ENCODE measurements at places on chromosomes 11 and 22. TPM values are rescaled to one million over a fixed set of nuclear protein-coding genes. Genes with fewer than 3 reads are reported as not detected.

The RASGRP2 gene
- total RNA-seq: 3.2 TPM

The BTG4 gene
- not detected for total RNA-seq

GRCh38 chr11:75591966-75592365 lies 29.9 kb downstream of the SERPINH1 start:
- H3K4me3 ChIP-seq: no peak overlapping the region
- peaks cover 9% of the 10 kb centered on the region for H3K4me1 ChIP-seq
- H3K27me3 ChIP-seq: no peaks in the 10 kb centered on the region
- DNase-seq: no peak
- H3K27ac ChIP-seq: no peak overlapping the region

GRCh38 chr11:134945993-134946392 lies 534.0 kb upstream of the B3GAT1 start:
- H3K4me1 ChIP-seq: no peaks in the 10 kb centered on the region
- no peak overlapping the region for H3K27ac ChIP-seq
- no peak for DNase-seq
- H3K27me3 ChIP-seq: no peaks in the 10 kb centered on the region
- H3K36me3 ChIP-seq: no peaks in the 10 kb centered on the region

The OR6A2 gene
- 0.08 TPM for total RNA-seq

The CCDC81 gene
- 0.33 TPM for total RNA-seq

- no peak for DNase-seq
- no peak overlapping the region for H3K4me3 ChIP-seq
- peak overlapping the region; percentile 53 for H3K27ac ChIP-seq
- H3K27me3 ChIP-seq: no peaks in the 10 kb centered on the region
- H3K36me3 ChIP-seq: no peaks in the 10 kb centered on the region
These were observed 25.4 kb downstream of the NEAT1 start for GRCh38 chr11:65448074-65448417.

The MRGPRE gene
- total RNA-seq: not detected

The PRSS23 gene
- total RNA-seq: 46.0 TPM

The PRPF19 gene
- total RNA-seq: 38.1 TPM

GRCh38 chr11:68542617-68543016 lies 82.1 kb downstream of the PPP6R3 start:
- H3K27me3 ChIP-seq: no peaks in the 10 kb centered on the region
- H3K27ac ChIP-seq: peak overlapping the region; percentile 86
- peak; percentile 64 for DNase-seq
- peaks cover 5% of the 10 kb centered on the region for H3K36me3 ChIP-seq
- H3K4me1 ChIP-seq: peaks cover 8% of the 10 kb centered on the region

DNA sequence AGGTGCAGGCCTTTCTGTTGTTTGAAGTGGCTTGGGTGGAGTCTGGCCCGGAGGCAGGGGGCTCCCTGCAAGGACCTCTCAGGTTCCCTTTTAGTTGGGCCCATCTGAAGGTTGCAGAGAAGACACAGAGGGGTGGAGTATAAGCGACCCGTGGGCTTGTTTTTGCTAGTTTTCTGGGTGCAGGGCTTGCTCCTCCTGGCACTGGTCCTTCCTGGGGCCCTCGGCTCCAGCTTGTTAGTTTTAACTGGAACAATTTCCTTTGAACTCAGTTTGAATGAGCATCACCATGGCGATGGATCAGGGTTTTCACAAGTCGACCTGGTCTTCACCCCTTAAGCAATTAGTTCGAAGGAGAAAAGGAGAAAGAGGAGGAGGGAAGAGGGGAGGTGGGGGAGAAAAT lies 28.5 kb upstream of the OAF start:
- peaks cover 59% of the 10 kb centered on the region for H3K4me1 ChIP-seq
- no peak overlapping the region for H3K4me3 ChIP-seq
- no peaks in the 10 kb centered on the region for H3K36me3 ChIP-seq
- no peaks in the 10 kb centered on the region for H3K27me3 ChIP-seq

- no peaks in the 10 kb centered on the region for H3K27me3 ChIP-seq
- H3K27ac ChIP-seq: peak overlapping the region; percentile 86
- peaks cover 42% of the 10 kb centered on the region for H3K4me1 ChIP-seq
These were observed 17.9 kb upstream of the B4GALNT4 start for GRCh38 chr11:351411-351810.

- H3K27ac ChIP-seq: no peak overlapping the region
- H3K27me3 ChIP-seq: no peaks in the 10 kb centered on the region
- H3K36me3 ChIP-seq: no peaks in the 10 kb centered on the region
- no peak overlapping the region for H3K4me3 ChIP-seq
These were observed 3.0 kb downstream of the KCNJ11 start for GRCh38 chr11:17385492-17385891.

- no peak overlapping the region for H3K4me3 ChIP-seq
- no peak overlapping the region for H3K27ac ChIP-seq
- H3K36me3 ChIP-seq: no peaks in the 10 kb centered on the region
- no peaks in the 10 kb centered on the region for H3K27me3 ChIP-seq
- peak; percentile 4 for DNase-seq
These were observed 1003.3 kb upstream of the CCDC90B start for GRCh38 chr11:84289381-84289906.

DNA sequence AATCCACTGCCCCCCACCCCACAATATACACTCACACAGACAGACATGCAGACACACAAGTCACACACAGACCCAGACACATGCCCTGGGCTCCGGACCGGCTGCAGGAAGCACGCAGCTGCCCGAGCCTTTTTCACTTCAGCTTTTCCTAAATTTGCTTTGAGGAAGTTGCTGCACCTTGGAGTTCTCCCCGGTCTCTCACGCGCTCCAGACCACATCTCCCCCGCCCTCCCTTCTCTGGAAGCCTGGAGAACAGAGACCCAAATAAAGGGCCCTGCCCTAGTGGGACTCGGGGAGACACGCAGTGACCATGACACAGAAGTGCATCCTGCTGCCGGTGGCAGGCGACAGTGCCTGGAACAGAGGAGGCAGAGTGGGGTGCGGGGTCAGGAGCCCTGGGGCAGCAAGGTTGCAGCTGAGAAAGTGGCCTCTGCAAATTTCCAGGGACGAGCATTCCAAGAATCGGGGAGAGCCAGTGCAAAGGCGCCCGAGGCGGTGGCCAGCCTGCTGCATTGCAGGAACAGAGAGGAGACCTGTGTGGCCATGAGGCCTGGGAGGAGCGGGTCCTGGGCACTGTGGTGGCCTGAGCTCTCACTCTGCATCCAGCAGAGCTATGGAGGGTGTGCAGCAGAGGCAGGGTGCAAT lies 19.1 kb downstream of the RPL3 start:
- no peaks in the 10 kb centered on the region for H3K36me3 ChIP-seq
- H3K4me3 ChIP-seq: no peak overlapping the region
- H3K27me3 ChIP-seq: no peaks in the 10 kb centered on the region
- H3K4me1 ChIP-seq: peaks cover 22% of the 10 kb centered on the region

The OR8G1 gene
- not detected for total RNA-seq

The OR8A1 gene
- total RNA-seq: not detected

DNA sequence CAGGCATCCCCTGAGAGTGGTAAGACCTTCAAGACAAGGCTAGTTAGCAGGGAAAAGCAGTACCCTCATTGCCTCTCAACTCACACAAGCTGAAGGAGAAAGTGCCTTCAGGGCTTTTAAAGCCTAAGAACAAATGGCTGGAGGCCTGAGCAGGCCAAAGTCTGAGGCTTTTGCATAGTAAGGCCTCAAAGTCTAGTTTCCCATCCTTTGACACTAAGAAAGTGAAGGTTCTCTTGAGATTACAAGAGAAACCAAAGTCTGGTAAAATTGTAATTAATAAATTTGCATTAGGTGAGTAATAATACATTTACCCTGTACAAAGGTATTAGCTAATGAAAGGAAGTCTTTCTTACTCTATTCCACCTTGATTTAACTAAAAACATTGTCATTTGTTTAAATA lies 47.0 kb upstream of the CCDC89 start:
- no peak overlapping the region for H3K27ac ChIP-seq
- no peaks in the 10 kb centered on the region for H3K36me3 ChIP-seq
- no peak overlapping the region for H3K4me3 ChIP-seq
- DNase-seq: no peak
- no peaks in the 10 kb centered on the region for H3K27me3 ChIP-seq
- H3K4me1 ChIP-seq: peaks cover 3% of the 10 kb centered on the region
